CD8-positive, alpha-beta T cell (primary cell): ENCODE measurements at places on chromosomes 13 and 19. TPM values are rescaled to one million over a fixed set of nuclear protein-coding genes. Genes with fewer than 3 reads are reported as not detected.

DNA sequence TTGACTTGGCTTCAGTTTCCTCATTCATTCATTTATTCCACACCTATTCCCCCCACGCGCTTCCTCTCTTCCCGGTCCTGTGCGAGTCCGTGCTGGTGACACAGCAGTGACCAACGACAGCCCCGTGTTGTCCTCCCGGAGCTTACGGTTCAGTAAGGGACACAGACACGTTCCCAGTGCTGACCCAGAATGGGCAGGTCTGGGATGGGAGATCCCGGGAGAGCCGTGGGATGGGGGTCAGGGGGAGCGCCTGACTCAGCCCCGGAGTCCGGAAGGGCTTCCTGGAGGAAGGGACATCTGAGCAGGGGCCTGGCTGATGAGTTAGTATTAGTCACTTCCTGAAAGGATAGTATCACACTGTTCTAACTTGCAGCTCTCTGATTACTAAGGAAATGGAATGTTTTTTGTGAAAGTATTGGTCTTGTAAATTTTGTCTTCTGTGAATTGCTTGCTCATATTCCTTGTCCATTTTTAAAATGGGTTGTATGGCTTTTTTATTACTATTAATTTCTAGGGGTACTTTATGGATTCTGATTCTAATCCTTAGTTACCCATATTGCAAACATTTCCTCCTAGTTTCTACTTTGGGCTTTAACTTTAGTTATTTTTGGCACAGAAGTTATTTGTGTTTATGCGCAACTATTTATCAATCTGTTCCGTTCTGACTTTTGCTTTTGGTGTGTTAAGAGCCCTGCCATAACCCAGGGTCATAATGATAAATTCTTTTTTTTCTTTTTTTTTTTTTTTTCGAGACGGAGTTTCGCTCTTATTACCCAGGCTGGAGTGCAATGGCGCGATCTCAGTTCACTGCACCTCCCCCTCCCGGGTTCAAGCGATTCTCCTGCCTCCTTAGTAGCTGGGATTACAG, 708 bp upstream of the ERCC1 start:
- no peak for DNase-seq

GRCh38 chr19:13573056-13573667, 66.9 kb upstream of the CACNA1A start:
- DNase-seq = no peak

DNA sequence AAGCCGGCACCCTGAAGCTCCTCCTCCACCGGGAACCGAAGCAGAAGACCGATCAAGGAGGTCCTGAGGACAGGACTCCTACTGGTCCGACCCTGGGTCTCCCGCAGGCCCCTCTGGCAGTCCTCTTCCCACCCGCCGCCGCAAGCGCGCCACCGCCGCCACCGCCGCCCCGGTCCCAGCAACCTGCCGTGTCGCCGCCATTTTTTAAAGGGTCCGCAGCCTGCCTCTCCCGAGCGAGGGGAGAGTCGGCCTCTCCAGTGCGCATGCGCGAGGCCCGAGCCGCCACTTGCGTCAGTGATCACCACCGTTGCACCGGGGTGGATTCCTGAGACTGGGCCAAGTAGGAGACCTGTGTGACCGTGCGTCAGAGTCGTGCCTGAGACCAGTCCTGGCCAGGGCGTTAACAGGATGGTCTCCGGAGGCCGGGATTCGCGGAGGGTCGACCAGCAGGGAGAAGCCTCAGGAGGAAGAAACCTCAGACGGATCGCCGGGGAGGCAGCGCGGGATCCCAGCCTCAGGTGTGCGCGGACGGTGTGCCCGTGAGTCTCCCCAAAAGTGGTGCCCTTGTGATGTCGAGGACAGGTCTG, 51.6 kb downstream of the ZNF146 start:
- no peak for DNase-seq

DNA sequence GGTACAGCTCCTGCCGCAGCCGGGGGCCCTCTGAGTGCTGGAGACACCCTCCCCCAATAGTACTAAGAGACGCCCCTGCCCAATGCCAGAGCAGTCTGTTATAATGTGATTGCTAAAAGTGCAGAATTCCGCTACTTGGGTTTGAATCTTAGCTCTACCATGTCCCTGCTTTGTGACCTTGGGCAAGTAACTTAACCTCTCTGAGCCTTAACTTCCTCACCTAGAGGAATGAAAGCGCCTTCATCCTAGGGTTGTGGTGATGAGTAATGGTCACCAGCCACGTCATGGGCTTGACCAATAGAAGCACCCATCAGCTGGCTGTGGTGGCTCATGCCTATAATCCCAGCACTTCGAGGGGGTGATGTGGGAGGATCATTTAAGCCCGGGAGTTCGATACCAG, 6.5 kb downstream of the PLEKHG2 start:
- no peak for DNase-seq

DNA sequence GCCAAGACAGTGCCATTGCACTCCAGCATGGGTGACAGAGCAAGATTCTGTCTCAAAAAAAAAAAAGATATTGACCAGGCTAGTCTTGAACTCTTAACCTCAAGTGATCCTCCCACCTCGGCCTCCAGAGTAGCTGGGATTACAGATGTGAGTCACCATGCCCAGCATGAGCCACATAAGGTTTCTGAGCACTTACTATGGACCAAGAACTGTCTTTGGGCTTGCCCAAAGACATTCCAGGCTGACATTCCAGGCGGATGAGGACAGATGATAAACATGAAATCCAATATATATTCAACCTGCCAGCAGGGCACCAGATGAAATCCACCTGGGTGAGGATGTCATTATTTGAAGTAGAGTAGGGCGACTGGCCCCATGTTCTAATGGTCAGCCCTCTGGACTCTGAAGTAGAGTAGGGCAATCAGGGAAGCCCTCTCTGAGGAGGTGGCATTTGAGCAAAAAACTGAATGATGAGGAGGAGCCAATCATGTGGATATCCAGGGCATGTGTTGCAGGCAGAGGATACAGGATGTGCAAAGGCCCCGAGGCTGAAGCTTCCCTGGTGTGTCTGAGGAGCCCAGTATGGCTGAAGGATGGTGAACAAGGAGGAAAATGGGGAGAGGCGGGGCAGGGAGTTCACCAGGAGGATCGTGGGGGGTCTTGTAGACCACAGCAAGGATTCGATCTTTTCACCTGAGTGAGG, 4.0 kb downstream of the C19orf38 start:
- no peak for DNase-seq

DNA sequence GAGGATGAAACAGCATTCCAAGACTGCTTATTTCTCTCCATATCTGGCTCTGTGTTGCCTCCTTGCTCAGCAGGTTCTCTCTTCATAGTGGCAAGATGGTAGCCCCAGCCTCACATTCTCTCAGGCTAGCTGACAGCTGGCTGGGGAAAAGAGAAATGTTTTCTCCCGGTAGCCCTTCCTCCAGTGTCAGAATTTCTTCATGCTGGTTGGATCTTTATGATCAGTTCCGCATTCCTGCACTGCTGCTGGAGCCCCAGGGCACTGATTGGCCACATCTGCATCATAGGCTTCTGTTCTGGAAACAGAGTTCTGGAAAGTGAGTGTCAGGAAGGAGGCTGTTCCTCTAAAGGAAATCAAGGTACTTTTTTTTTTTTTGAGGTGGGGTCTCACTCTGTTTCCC, 24.6 kb downstream of the POP4 start:
- no peak for DNase-seq

- DNase-seq = no peak
Measured at GRCh38 chr13:25135896-25136295, 36.2 kb downstream of the AMER2 start.

GRCh38 chr19:52959613-52960295, 2.9 kb downstream of the ZNF816 start:
- DNase-seq = no peak

DNA sequence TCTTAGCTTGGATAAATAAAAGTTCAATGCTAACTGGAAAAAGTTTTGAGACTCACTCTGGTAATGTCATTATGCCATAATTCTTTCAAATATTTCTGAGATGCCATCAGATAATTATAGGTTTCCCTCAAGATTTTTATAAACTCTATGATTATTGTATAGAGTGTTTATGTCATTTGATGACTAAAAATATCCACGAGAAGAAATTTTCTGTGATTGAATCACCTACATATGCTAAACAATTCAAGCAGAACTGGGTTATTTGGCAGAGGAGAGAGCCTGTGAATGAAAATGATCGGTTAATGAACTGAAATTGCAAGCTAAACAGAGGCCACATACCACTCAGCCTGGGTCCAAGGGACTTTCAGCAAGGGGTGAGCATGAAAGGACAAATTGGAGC, 92.6 kb upstream of the TSC22D1 start:
- no peak for DNase-seq

GRCh38 chr19:38726284-38726673, 18.0 kb downstream of the CAPN12 start:
- no peak for DNase-seq

- DNase-seq = no peak
Measured at GRCh38 chr13:41931337-41931736, 29.6 kb downstream of the VWA8 start.

GRCh38 chr19:33919291-33919690, 122.6 kb downstream of the KCTD15 start:
- no peak for DNase-seq

DNA sequence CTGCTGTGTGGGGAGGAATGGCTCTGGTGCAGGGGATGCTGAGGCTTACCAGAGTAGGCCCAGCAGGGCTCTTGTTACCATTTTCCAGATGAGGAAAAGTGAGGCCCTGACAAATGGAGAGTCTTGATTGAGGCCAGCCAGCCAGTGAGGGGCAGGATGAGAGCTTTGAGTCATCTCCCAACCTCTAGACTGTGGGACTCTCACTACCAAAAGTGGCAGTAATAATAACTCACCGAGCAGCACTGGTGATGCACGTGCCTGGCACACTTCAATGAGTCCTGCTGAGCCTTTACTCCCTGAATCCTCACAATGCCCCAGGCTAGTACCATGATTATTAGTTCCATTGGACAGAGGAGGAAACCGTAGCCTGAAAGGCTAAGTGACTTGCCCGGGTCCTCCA, 7.8 kb downstream of the CIC start:
- no peak for DNase-seq

GRCh38 chr19:23394511-23394910, 760 bp downstream of the ZNF91 start:
- peak; percentile 60 for DNase-seq

DNA sequence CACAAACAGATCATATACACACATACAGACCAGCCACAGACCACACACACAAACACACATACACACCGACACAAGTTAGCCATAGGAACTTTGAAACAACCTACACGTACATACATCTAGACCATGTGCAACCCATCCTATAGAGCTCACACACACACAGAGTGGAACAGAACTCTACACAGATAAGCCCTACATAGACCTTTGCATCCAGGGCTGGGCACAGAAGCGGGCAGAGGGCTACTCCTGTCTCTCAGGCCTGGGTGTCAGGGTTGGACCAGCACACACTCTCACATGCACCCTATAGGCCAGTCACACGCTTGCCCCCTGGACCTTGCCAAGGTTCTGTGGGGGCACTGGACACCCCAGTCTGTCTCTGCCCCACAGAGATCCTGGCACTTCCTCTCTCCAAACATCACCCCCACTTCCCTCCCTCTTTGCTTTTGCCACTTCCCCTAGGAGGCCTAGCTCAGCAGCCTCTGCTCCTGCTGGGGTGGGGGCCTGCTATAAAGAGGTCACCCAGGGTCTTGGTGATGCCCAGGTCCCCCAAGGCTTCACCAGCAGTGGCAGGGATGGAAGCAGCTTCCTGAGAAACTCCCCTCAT, 5.8 kb upstream of the JUNB start:
- peak; percentile 58 for DNase-seq

DNA sequence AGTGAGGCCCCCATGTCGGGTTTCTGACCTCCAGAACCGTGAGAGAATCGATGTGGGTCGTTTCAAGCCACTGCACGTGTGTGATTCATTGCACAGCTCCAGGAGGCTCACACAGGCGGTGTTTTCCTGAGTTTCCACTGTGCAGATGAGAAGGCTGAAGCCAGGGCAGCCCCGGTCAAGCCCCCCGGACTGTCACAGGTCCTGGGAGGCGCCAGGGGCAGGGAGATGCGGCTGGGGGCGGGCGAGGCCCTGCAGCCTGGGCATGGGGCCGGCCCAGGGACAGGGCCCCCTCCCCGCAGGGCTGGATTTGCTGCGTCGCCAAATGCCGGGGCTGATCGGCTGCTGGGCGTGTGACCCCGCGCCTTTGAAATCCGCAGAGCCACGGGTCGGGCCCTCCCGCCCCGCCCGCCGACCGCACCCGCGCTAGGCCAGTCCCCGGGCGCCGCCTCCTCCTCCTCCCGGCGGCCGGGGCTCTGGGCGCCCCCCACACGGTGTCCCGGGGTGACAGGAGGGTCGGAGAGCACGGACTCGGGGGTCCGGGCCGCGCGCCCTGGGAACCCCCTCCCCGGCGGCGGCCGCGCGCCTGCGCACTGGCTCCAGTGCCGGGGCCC, 9.9 kb upstream of the MKNK2 start:
- DNase-seq = no peak

GRCh38 chr13:63741029-63741813, 2325.6 kb upstream of the PCDH20 start:
- no peak for DNase-seq

- no peak for DNase-seq
Measured at GRCh38 chr13:97905517-97905916, 48.0 kb upstream of the IPO5 start.

- no peak for DNase-seq
Measured at GRCh38 chr13:60511637-60512036, 114.6 kb downstream of the TDRD3 start.

- no peak for DNase-seq
Measured at GRCh38 chr13:31001647-31002046, 69.2 kb downstream of the TEX26 start.

- peak; percentile 52 for DNase-seq
Measured at GRCh38 chr13:30373727-30374126, 48.6 kb upstream of the UBE2L5 start.

DNA sequence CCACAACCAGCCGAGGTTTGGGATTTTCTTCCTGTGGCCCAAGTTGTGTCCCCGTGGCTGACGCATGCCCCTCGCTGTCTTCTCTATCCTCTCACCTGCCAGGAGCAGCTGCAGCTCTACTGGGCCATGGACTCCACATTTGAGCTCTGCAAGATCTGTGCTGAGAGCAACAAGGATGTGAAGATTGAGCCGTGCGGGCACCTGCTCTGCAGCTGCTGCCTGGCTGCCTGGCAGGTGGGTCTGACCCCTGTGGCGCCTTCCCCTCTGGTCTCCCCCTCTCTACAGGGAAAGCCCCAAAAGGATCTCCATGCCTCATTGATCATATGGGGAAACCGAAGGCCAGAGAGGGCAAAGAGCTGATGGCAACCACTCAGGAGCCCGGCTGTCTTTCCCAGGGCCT, 14.6 kb downstream of the CBLC start:
- no peak for DNase-seq

- no peak for DNase-seq
Measured at GRCh38 chr13:99966064-99966805, 5.3 kb downstream of the ZIC5 start.

SBK2 gene
- not detected for total RNA-seq

SELENOV gene
- not detected for total RNA-seq

NTF4 gene
- not detected for total RNA-seq

ZNF793 gene
- 3.3 TPM for total RNA-seq

ERICH6B gene
- total RNA-seq = not detected

CYP2A7 gene
- not detected for total RNA-seq

SOHLH2 gene
- not detected for total RNA-seq

NLRP9 gene
- not detected for total RNA-seq

UHRF1 gene
- total RNA-seq = 0.56 TPM

FGF21 gene
- not detected for total RNA-seq

STRN4 gene
- 126 TPM for total RNA-seq

AMER2 gene
- total RNA-seq = not detected

RINL gene
- total RNA-seq = 18.1 TPM
